Hippocampal formation (tissue), 2 donors: ENCODE measurements at places on chromosomes 6 and 20.

DNA sequence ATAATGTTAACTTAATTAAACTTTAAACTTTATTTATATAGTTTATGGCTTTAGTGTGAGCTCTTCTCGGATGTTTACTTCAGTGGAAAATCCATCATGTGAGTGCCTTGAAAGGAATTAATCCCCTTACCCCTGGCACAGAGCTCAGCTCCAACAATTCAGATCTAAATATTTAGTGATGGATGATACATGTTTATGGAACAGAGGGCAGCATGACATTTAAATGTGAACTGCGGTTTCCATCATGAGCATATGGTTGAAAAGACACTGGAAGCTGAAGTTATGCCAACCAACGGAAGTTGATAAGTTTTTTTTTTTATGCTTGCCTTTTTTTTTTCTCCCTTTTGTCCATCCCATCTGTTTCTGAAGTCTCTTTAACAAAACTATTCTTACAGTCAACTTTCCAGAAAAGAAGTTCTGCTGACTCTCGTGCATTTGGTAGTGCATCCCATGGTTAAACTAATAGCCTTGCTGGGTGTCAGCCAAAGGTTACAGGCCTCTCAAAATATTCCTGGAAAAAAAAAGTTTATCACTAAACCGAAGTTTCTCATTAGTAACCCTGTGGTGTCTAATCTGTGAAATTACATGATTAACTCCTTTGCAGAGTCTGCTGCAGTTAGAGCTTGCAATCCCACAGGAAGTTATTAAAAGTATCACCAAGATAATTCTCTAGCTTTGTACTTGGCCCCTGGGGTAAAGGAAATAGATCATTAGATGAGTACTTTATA lies 243.9 kb upstream of the TCF21 start:
- no peak for DNase-seq

DNA sequence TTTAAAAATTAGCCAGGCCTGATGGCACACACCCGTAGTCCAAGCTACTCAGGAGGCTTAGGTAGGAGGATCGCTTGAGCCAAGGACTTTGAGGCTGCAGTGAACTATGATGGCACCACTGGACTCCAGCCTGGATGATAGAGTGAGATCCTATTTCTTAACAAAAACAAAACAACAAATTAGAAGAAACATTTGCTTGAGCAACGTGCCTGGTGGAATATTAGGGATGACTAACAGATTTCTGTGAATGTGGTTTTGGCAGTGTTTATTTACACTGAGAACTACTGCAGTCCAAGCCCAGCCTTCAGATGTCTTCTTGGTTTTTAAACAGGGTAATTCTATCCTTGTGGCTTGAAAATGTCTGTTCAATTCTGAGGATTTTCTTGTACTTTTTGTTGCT lies 9.2 kb downstream of the PPP1R3G start:
- no peak for DNase-seq

- no peak for DNase-seq
Measured at GRCh38 chr6:125781314-125781868, 9.4 kb upstream of the NCOA7 start.

- no peak for DNase-seq
Measured at GRCh38 chr6:97726378-97726777, 443.4 kb upstream of the MMS22L start.

DNA sequence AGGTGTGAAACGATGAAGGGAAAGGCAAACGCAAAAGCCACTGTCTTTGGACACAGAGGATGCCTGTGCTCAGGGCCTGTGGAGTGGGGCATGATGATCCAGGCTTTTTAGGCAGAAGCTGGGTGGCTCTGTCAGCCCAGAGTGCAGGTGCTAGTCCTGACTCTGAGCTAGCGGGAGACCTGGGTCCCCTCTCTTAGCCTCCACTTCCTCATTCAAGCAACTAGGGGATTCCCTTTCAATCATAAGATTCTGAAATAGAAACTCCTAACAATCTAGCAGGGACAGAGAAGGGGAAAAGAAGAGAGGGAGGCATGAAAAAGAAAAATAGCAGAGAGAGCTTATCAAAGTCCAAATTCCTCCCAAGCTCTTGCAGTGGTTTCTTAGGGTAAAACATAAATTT lies 7.6 kb upstream of the HIVEP2 start:
- DNase-seq = no peak

DNA sequence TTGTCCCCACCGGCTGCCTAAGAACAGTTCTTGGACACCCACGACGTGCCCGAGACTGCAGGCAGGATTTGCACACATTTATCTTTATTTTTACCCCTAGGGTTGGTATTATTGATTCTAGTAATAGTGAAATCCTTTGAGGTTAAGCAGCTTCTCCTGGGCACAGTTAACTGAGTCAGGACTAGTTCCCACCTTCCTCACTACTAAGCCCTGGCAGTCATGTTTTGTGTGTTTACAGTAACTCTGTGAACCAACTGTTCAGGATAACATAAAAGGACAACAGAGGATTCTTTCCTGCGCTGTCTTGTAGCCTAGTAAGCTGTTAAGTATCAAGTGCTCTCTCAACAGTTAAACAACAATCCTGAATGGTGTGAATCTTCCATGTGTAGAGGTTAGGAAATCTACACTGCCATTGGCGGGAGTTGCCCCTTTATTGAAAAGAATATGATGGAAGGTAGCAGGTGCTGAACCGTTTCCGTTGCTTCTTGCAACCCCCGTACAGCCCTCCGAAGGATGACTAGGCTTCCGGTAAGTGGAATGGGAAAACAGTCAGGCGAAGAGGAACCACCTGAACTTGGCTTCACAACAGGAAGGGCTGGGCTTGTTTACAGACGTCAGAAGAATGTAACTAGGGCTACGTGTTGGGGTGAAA lies 979 bp upstream of the SOD2 start:
- DNase-seq = no peak

DNA sequence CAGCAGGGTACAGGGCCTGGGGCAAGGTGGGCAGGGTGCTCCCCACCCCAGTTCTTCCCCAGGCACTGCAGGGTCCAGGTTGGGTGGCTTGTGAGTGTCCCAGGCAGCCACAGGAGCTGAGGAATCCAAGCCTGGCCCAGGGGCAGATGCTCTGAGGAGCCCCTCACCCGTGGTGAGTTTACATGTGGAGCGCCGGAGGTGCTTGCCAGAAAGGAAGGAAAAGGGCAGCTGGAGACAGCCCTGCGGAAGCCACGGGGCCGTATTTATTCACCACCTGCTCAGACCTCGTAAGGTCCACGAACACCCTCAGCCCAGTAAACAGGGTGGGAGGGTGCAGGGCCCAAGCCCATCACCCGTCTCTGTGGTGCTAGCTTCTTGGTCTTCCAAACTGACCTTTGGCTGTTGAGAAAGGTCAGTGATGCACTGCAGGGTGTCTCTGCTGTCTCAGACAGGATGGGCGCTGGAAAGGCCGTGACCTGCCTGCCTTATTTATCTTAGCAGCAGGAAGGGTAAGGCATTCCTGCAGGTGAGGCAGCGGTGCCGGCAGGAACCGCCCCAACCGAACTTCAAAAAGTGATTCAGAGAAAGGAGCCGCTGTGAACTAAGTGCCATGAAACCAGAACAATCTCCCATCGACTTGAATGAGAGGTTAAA lies 4.0 kb upstream of the FRMD1 start:
- no peak for DNase-seq

DNA sequence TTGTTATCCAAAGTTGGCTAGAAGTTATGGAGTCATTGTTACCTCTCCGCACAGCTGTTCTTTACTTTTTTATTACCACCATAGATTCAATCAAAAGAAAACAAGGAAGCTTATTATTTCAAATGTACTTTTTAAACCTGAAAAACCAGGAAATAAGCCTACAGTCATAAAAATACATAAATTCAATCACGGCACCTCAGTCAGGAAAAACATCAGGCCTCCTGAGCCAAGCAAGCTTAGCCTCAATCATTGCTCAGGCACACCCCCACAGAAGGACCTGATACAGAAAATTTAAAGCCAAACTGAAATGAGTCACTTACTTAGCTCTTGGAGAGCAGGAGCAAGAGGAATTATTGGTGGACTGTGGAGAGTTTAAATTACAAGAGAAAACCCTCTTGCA lies 44.3 kb downstream of the MARCKS start:
- no peak for DNase-seq

GRCh38 chr6:51495610-51496396 lies 591.6 kb downstream of the PKHD1 start:
- no peak for DNase-seq
